Caki2 (cell line): ENCODE measurements at places on chromosomes 7 and 10.

- no peak for DNase-seq
These were observed 214.8 kb downstream of the TMEM178B start for GRCh38 chr7:141288626-141289025.

GRCh38 chr10:25457552-25457951 is 282.8 kb downstream of the GPR158 start:
- no peak for DNase-seq

GRCh38 chr10:72015841-72016240 is 51.6 kb downstream of the CHST3 start:
- DNase-seq, result no peak

DNA sequence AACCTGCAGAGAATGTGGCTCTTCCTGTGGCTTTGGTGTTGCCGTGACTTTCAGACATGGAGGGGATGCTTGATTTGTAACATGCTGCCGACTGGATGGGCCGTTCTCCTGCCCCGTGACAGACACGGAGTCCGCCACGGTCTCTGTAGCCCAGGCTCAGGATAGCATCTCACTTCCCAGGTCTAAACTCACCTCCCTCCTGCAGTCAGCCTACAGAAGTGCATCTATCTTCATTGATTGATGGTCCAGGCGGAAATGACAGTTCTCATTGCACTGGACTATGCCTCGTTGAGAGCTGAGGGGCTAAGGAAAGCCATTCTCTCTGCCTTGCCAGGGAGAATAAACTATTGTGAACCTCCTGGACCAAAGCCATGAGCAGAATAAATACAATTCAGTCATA is 77.5 kb downstream of the CHN2 start:
- no peak for DNase-seq

DNA sequence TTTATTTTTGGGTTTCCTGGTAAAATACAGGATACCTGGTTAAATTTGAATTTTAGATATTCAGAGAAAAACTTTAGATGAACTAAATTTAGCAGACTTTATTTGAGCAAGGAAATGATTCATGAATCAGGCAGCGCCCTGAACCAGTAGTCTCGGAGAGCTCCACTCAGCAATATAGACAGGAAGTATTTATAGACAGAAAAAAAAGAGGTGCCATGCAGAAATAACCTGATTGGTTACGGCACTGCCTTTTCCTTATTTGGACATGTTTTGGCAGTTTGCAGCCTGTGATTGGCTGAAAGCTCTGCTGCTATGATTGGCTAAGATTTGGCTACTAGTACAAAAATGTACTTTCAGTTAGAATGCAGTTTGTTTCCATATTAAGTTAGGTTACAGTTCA is 198.3 kb upstream of the DKK1 start:
- DNase-seq, result peak; percentile 6

DNA sequence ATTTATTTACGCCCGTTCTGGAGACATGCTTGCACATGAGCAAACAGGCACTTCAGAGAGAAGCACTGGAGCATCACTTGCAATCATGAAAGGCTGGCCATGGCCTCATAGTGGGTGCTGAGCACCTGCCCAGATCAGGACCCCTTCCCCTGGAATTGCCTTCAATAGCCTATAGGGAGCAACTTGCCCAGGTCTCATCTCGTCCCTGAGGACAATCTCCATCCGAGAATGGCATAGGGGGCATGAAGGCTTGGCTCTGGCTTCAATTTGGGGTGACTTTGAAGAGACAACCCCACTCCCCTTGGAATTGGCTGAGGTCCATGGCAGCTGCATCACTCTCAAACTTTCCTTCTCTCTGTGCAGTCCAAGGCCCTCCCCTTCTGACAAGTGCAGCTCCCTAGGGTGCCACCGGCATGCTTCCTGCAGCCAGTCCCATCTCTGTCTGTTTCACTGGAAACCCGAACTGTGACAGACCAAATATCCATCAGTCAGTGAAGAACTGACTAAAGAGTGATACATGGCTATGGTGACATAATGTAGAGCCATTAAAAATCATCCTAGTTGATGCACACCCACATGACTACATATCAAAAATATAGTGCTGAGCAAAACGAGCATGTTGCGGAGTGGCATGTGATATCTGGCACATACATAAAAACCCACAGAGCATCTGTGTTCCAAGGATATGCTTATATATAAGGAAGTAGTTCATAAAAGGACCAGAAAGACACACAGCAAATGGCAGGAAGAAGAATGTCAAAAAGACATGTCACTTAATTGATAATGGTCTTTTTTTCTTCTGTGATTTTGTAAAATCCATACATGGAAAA is 12.4 kb downstream of the GDF2 start:
- DNase-seq, result no peak

DNA sequence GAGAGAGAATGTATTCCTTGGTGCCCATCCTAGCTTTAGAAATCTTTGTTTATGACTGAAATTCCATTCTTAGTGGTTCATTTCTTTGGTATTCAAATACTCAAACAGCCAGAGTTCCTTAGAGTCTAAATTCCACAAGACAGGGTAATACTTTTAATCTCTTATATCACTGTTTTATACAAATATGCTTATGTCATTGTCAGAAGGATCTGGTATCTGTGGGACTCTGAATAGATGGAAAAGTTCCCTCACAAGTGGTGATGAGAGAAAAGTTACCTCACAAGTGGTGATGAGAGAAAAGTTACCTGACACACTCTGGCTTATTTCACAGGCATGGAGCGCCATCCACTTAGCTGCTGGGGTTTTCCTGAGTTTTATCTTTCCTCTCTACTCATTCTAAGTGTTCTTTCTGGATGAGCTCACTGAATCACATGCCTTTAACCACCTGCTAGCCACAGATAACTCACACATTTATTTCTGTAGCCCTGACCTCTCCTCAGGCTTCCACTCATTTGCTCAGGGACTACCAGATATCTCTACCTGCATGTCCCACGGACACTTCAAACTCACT is 784.0 kb downstream of the SUGCT start:
- peak; percentile 89 for DNase-seq

- no peak for DNase-seq
These were observed 1.0 kb downstream of the NT5C2 start for GRCh38 chr10:103192089-103192450.

DNA sequence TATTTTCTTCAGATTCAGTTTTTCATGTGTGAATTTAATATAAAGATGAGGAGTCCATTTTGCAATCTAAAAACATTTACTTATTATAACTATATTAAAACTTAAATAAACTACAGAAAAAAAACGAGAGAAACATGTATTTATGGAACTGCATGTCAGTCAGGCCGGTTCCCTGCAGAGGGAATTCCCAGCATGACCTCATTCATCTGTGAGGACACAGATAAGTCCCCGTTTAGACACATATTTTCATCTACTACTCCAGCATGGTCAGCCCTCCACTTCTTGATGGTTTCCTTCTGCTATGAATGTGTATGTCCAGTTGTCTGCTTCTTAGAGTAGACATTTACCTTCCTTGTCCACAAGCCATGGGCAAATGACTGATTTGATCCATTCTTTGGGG is 339.1 kb downstream of the SEMA3D start:
- DNase-seq, result no peak

- no peak for DNase-seq
These were observed 9.7 kb upstream of the ZFAND2A start for GRCh38 chr7:1169409-1170368.

DNA sequence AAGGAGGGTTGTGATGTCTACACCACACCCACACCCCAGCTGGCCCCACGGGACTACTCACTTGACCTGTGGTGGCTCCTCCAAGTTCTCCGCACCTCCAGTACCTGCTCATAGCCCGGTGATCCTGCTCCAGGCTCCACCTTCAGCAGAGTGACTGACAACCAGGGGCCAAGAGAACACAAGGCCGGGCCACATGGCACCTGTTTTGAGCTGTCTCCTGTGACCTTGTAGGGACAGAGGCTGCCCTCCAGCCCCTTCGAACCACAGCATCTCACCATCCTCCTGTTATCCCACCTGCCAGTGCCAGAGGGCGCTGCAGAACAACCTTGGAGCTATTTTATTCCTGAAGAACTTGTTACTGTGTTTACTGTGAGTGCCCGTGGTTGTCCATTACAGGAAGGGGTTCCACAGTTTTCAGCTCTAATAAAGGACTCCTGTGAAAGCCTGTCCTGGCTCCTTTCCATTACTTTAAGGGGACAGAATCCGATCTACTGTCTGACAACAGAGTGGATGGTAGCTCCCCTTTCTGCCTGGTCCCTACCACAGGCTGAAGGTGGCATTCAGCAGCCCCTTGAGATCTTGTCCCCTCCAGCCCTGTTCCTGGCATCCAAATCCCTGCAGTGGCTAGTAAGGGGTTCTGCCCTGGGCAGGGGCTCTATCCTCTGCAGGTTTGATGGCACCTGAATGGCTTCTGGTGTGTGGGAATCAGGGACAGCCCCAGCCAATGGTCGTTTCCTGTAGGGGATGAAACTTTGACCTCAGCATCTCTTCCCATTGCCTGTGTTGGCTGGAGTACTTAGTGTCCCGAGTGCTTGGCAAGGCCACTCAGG is 50.8 kb downstream of the C10orf120 start:
- peak; percentile 37 for DNase-seq

DNA sequence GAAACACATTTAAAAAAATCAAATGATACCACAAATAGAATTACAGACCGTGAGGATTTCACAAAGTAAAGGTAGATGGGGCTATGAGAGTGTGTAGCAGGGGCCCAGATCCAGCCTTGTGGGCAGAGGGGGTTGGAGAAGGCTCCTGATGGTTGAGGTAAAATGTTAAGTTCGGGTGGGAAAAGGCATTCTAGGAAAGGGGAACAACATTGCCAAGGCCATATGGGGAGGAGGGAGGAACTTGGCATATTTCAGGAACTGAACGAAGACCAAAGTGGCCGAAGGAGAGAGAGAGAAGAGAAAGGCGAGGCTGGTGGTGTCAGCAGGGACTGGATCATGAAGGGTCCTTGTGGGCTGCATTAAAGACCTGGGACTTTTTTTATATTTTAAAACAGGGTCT is 98.9 kb downstream of the CARD11 start:
- no peak for DNase-seq

DNA sequence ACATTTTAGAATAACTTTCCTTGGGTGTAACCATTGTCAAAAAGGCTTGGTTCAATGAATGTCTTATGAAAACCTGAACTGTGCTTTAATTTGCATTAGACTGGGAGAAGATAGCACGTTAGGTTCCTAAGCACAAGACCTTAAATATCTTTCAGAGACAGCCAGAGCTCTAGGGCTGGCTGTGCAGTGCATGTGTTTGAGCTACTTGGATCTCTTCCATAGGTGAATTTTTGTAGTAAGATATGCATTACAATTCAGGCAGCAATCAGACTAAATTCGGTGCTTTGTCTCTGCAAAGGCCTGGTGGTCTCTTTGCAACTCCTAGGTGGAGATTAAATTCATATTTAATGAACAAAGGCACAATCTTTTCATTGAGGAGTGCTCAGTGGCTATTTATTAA is 192.0 kb downstream of the ZNF438 start:
- DNase-seq, result no peak

DNA sequence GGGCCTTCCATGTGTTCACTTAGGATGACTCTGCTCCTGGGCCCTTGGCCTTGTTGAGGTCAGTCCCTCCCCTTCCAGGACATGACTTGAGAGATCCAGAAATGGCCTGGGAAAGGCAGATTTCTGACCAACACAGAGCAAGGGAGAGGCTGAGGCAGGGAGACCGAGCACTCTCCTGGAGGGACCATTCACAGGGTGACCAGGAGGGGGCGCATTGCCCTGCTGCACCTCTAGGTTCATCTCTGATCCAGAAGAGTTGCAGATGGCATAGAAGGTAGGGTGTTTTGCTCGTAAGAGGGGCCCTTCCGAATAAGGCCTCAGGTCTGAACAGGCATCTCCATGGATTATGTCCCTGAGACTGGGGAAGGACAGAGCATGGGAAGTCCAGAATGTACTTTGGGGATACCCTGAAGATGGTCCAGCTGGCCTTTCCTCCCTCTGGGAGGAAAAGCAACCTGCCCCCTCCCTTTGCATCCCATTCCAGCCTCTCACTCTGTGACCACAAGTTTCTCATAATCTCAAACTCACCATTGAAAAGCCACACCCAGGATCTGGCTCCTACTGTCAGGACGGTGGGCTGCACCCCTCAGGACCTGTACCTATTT is 6.6 kb downstream of the DMBT1 start:
- DNase-seq, result no peak

DNA sequence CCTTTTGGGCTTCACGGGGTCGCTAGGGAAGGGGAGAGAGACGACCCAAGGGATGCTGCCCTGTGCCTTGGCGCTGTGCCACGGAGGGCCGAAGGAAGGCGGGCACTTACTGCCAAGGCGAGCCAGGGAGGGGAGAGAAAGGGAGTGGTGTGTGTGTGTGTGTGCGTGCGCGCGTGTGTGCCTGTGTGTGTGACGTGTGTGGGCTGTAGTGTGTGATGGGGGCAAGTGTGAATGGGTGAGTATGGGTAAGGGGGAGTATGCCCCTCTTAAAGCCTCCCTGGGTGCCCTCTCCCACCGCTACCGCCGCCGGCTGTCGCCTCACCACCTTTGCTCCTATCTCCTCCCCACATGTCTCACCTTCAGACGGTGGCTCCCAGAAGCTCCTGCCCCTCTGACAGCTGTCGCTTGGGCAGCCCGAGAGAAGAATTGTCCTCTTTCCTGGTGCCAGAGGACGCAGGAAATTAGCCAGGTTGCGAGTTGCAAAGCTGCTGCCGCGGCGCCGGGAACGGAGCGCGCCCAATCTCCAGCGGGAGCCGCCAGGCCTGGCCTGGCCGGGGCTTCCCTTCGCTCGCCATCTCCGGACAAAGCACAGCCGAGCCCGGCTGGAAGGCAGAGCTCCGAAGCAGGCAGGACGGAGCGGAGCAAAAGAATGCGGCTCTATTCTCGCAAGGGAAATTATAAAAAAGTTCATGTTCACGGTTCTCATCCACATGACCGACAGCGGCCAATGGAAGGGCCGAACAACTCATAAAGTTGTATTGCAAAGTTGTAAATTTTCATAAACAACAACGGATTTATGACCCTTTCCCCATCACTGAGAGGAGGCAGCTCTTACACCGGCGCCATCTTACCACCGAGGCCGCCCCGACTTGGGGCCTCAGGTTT is at the start of gene HOXA3:
TSS of gene HOXA3 (minus strand) at position 653 of the 885 bp plus-strand sequence. CDS start 41,943 bp downstream, outside the sequence.
- DNase-seq, result peak; percentile 35

DNA sequence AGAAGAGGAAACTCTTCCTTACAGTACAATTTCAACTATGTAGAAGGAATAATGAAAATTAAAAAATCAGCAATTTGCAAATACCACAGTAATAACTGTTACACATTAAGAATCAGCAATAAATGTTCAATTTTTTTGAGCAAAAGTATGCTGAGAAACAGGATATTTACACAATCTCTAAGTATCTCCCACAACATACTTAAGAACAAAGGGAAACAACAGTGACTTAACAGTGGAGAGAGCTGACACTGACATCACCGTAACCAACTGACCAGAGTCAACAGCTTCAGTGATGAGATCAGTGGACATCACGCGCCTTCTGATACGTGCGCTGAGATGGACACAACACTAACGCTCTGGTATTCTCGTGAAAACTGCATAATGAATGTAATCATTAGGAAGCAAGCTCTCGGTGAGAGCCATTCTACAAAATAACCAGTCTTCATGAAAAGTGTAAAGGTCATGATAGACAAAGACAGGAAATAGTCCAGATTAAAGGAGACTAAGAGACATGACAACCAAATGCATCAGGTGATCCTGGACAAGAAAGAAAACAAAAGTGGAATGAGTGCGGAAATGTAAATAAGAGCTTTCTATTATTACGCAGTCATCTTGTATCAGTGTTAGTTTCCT is 82.6 kb downstream of the PIP4K2A start:
- peak; percentile 86 for DNase-seq

- no peak for DNase-seq
These were observed 149.2 kb downstream of the PTEN start for GRCh38 chr10:88012641-88013040.
